ENCODE measurements at places on chromosomes 3 and 15.

DNA sequence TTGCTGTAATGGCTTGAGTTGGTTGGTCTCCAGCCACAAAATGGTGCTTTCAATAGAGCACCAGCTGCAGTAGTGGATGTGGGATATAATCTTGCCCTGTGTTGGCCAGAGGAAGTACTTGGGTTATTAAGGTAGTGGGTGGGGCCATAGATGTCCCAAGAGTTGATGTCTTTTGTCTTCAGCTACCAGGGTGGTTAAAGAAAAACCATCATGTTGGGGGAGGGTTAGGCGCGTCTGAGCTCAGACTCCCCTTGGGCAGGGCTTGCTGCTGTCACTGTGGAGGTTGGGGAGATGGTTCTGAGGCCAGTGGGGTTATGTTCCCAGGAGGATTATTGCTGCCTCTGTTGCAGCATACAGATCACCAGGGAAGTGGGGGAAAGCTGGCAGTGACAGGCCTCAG lies 46.9 kb upstream of the GADL1 start:
- no peak for DNase-seq

GRCh38 chr15:40823572-40824343 lies 4.8 kb downstream of the PPP1R14D start:
- DNase-seq: no peak

DNA sequence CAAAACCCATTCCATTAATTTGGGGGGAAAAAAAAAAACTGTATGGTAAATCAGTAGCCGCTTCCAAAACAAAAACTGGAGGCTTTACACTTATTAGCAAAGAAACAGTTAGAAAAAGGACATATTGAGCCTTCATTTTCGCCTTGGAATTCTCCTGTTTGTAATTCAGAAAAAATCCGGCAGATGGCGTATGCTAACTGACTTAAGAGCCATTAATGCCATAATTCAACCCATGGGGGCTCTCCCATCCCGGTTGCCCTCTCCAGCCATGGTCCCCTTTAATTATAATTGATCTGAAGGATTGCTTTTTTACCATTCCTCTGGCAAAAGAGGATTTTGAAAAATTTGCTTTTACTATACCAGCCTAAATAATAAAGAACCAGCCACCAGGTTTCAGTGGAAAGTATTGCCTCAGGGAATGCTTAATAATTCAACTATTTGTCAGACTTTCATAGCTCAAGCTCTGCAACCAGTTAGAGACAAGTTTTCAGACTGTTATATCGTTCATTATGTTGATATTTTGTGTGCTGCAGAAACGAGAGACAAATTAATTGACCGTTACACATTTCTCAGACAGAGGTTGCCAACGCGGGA lies 9.4 kb upstream of the RPL24 start:
- DNase-seq: no peak

DNA sequence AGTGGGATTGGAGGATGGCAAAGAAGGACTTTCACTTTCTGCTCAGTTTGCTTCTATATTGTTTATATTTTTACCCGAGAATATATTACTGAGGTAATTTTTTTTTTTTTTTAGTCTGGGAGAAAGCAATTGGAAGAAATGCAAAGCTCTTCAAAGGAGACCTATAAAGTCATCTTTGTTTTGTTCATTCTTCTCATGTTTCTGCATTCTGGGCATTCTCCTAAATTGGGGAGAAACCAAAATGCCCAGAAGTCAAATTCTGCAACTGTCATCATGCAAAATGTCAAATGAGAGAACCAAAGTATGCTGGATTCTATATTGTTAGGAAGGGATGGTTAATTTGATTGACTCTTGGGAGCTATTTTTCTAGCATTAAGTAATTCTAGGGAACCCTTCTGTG lies 168.3 kb upstream of the TSC22D2 start:
- DNase-seq: no peak

- DNase-seq: no peak
These were observed 30.5 kb upstream of the SLC27A2 start for GRCh38 chr15:50151476-50151875.

- no peak for DNase-seq
These were observed 42.6 kb upstream of the MBNL1 start for GRCh38 chr3:152226176-152226575.

GRCh38 chr15:61309031-61309511 lies 80.0 kb upstream of the RORA start:
- DNase-seq: no peak

GRCh38 chr3:112333002-112333380 lies at the start of gene CD200:
Gene CD200, plus strand, starts transcription at chr3:112333156. Its CDS starts 57 bp downstream, at chr3:112333213.
- peak; percentile 49 for DNase-seq

GRCh38 chr3:181729341-181729869 lies 17.7 kb downstream of the SOX2 start:
- no peak for DNase-seq

- no peak for DNase-seq
These were observed 22.1 kb downstream of the UBE3A start for GRCh38 chr15:25416693-25417092.

- DNase-seq: no peak
These were observed 25.7 kb downstream of the RPLP1 start for GRCh38 chr15:69478259-69478781.

DNA sequence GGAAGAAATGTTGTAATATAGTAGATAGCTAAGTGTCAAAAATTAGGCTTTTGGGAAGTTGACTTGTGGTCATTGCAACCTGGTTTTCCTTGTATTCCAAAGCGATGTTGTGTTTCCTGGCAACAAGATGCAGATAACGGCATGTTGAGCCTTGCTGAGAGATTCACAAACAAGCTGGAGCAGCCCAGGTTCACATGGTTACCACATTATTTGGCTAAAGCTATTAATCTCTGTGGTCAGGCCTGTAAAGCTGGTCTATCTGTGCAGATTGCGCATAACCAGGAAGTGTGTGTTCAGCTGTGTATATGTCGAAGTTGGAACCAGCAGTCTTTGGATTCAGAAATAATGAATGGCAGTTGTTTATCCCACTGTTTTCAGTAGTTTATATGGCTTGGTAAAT lies 6.6 kb downstream of the TIPARP start:
- no peak for DNase-seq

Data from substantia nigra (tissue), 51 donors.